GM06990 (cell line): ENCODE measurements at places on chromosomes 12 and 14.

DNA sequence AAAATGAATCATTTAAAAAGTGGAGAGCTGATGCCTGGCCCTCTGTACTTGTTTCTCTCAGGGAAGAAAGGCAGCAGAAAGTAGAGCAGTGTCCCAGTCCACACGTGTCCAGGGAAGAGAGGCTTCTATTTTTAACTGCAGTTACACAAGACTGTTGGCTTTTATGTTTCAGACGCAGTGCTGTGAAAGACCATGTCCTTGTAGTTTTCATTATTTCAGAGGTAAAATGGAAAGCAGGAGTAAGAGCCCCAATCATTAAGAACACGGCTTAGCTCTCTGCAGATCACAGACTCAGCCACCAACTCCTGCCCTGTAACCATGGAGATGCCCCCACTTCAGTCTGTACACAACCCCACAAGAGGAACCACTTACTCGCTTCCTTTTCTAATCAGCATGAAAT, 336.3 kb downstream of the DAD1 start:
- no peak for DNase-seq

DNA sequence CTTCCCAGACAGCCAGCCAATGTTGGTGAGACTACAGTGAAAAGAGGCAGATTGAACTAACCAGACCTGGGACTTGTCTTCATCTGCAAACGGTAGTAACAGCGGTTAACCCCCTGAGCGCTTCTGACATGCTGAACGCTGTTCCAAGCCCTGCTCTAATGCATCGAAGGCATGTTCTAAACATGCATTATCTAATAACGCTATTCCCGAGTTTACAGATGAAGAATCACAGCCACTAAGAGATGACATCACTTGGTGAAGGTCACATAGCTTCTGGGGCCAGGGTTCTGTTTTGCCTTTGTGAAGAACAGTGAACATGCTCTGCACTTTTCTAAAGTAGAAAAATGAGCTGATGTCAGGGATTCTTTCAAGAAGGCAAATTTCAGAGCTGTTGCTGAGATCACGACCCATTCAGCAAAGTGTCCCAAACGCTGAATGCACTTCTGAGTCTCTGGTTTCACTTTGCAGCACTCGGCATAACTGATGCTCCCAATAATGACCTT, 56.0 kb downstream of the FOS start:
- peak; percentile 30 for DNase-seq

DNA sequence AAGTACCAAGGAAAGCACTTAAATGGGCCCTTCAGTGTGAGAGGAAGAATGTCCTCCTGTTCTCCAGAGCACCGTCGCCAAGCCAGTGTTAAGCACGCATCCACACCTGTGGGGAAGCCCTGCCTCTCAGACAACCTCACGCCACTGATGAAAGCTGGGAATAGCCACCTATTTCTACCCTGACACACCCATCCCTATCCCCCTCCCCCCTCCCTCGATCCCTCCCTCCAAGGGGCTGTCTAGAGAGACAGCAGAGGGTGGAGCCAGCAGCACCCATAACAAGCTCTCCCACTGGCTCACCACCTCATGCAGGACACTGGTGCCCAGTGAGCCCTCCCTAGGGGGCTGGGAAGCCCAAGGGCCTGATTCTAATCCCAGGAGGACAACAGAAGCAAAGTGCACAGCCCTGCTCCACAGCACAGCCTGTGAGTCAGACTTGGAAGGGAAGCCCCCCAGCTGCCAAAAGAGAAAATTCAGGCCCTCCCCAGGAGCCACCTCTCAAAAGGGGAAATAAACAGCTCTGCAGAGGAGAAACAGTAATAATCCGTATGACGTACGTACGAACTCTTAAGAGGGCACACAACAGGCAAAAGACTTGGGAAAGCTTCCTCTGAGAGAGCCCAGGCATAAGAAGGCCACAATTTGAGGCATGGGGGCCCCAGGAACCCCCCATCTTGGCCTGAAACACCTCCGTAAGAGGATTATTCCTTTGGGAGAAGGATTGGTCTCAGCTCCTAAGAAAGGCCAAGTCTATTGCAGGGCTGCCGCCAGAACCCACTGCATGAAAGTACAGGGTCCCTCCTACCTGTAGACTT, 7.8 kb downstream of the PITPNM2 start:
- DNase-seq, result no peak

- DNase-seq, result no peak
These were observed 14.2 kb upstream of the RNASE3 start for GRCh38 chr14:20877016-20877415.

DNA sequence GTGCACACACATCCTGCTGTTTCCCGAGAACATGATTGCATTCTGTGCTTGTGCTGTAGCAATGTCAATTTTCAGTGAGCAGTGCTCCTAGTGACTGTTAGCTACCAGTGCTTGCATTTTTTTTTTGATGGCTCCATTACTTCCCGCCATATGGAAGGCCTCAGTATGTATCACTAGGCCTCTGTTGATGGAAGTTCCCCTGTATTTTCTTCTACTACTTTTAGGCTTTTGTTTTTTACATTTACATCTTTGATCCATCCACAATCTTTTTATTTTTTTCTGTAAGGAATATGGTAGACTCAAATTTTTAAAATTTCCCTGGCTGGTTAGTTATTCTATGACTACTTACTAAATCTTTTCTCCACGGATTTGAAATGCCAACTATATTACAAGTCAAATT, 49.1 kb downstream of the ZNF664 start:
- DNase-seq, result no peak

DNA sequence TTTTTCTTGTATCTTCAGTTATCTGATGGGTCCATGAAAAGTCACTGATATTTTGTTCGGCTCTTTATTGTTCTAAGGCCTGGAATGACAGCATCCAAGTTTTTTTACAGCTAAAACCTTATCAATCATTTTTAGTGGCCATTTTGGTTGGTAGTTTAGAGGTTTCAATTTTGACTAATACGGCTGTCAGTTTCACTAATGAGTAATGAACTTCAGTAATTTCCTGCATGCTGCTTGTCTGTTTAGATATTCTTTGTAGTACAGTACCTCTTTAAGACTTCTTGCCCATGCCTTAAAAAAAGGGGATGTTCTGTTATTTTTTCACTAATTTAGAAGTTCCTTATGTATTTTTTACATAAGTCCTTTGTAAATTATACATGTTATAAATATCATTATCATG, 176.7 kb downstream of the LRFN5 start:
- no peak for DNase-seq

GRCh38 chr12:104480826-104481440, 24.2 kb downstream of the CHST11 start:
- DNase-seq, result no peak

DNA sequence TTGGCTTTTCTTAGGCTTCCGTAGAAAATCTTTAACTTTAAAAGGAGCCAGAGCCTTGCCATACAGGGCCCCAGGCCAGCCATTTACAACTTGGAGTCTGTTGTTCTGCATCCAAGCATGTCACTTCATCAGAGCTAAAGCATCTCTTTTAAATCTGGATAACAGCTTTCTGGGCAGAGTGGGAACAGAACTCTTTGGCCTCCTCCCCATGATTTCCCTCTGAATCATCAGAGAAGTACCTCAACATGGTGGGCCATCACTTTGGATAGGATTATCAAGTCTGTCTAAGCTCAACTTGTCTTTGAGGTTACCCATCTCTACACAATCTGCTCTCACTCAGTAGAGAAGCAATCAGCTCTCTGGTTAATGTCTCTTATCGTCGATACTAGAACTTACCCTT, 170.9 kb downstream of the SLC6A15 start:
- DNase-seq, result no peak

- no peak for DNase-seq
These were observed at the start of gene ST8SIA1 for GRCh38 chr12:22334410-22335100. TSS of gene ST8SIA1 (minus strand) at chr12:22334707. CDS start at chr12:22334232, 475 bp downstream.

GRCh38 chr12:54387114-54387467, 2.6 kb upstream of the ZNF385A start:
- DNase-seq, result no peak

GRCh38 chr14:39406560-39406959, 25.7 kb downstream of the FBXO33 start:
- no peak for DNase-seq

- DNase-seq, result no peak
These were observed 5.6 kb downstream of the FBXO33 start for GRCh38 chr14:39426605-39427004.

DNA sequence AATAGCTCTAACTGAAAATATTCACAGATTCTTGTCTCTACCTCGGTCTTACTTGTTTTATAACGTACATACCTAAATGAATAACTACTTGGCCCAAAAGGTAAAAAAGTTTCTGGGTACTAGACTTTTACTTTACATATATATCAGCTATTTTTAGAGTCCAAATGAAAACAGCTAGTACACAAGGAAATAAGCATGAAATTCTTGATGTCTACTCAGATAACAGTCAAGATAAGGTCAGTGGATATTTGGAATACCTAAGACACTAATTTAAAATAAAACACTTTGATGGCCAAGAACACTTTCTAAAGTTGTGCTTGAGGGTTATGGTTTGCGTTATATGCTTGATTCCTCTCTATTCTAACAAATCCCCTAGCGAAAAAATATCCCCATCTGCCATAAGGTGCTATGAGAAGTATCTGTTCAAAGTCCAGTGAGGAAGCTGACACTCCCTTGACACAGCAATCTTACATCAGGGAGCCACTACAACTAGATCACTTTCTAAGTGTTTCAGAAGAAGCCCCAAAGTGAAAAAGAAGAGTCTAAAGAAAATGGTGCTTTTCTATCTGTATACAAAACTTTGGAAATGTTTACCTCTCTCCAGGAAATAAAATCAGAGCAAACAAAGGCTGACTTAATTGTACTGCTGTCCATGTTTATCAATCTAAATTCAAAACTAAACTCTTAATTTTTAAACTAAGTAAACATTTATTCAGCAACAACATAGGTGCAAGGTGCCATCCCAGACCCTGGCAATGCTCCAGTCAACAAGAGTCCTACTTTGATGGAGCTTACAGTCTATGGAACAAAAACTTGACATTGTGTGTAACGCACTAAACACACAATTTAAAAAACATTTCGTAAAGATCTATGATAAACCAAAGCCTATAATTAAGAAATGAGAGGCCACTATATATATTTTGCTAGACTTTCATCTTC, 11.7 kb downstream of the PTPN21 start:
- no peak for DNase-seq

DNA sequence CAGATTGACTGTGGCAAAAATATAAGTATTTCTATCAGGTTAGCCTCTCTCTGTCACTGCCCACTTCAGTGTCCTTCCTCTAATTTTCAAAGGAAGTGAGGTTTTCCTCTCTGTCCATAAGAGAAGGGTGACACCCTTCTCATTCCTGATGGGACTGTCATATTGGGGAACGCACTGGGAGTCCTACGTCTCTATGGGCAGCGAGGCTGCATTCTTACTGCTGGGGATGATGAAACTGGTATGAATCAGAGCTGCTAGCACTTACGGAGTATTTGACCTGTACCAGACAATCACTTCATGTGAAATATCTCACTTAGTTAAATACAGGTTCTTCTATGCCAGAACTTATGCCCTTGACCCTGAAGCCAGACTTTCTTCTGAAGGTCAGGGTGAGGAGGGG, 436.3 kb downstream of the DPF3 start:
- no peak for DNase-seq

- no peak for DNase-seq
These were observed 96.3 kb upstream of the LHX5 start for GRCh38 chr12:113568021-113568420.

- no peak for DNase-seq
These were observed 202.7 kb downstream of the ZFP36L1 start for GRCh38 chr14:68590201-68590522.

- no peak for DNase-seq
These were observed 16.1 kb downstream of the ZBTB1 start for GRCh38 chr14:64520699-64521098.
